GM23338 (cell line): ENCODE measurements at places on chromosomes 4 and X.

- no peaks in the 10 kb centered on the region for H3K36me3 ChIP-seq
- no peak for DNase-seq
- no peak overlapping the region for H3K27ac ChIP-seq
- no peaks in the 10 kb centered on the region for H3K4me1 ChIP-seq
Observed at GRCh38 chr4:122541996-122542395, 78.9 kb downstream of the IL21 start.

DNA sequence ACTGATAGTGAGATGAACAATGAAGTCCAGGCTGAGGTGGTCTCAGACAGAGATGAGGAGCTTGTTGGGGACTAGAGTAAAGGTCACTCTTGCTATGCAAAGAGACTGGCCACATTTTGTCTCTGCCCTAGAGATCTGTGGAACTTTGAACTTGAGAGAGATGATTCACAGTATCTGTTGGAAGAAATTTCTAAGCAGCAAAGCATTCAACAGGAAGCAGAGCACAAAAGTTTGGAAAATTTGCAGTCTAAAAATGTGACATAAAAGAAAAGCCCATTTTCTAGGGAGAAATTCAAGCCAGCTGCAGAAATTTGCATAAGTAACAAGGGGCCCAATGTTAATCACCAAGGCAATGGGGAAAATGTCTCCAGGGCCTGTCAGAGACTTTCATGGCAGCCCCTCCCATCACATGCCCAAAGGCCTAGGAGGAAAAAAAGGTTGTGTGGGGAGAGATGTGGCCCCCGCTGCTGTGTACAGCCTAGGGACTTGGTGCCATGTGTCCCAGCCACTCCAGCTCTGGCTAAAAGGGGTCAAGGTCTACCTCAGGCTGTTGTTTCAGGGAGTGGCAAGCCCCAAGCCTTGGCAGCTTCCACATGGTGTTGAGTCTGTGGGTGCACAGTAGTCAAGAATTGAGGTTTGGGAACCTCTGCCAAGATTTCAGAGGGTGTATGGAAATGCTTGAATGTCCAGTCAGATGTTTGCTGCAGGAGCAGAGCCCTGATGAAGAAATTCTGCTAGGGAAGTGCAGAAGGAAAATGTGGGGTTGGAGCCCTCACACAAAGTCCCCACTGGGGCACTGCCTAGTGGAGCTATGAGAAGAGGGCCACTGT is 262.8 kb downstream of the DKK2 start:
- no peak for DNase-seq
- no peaks in the 10 kb centered on the region for H3K27me3 ChIP-seq
- no peaks in the 10 kb centered on the region for H3K4me1 ChIP-seq
- no peaks in the 10 kb centered on the region for H3K36me3 ChIP-seq
- no peak overlapping the region for H3K27ac ChIP-seq
- no peak overlapping the region for H3K4me3 ChIP-seq

DNA sequence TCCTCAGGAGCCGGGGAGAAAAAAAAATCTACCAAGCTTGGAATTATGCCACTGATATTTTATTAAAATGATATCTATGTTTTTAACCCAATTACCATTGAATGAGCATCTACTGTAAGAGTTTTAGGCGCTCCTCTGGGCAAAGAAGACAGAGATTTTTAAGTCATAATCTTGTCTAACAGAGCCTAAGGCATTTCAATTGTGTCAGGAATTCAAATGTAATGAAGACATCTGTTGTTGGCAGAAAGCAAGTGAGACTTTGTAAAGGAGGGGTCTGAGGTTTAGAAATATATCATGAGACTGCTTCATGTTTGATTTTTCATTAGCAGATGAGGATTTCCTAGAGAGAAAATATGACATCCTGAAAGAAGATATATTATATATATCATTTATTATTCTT is 1158.1 kb downstream of the FSTL5 start:
- no peaks in the 10 kb centered on the region for H3K4me1 ChIP-seq
- no peak overlapping the region for H3K4me3 ChIP-seq
- no peak overlapping the region for H3K27ac ChIP-seq
- H3K27me3 ChIP-seq: no peaks in the 10 kb centered on the region

- no peak overlapping the region for H3K27ac ChIP-seq
- H3K4me3 ChIP-seq: no peak overlapping the region
- peaks cover 8% of the 10 kb centered on the region; the same call in 1 of the 2 replicates for H3K4me1 ChIP-seq
- H3K27me3 ChIP-seq: no peaks in the 10 kb centered on the region
Observed at GRCh38 chr4:122705547-122706117, 26.9 kb upstream of the BBS12 start.

- H3K27me3 ChIP-seq: no peaks in the 10 kb centered on the region
- peak overlapping the region; percentile 40; the same call in 1 of the 2 replicates for H3K27ac ChIP-seq
- peaks cover 17% of the 10 kb centered on the region for H3K4me1 ChIP-seq
- DNase-seq: no peak
Observed at GRCh38 chr4:26402458-26402857, 81.6 kb downstream of the RBPJ start.

DNA sequence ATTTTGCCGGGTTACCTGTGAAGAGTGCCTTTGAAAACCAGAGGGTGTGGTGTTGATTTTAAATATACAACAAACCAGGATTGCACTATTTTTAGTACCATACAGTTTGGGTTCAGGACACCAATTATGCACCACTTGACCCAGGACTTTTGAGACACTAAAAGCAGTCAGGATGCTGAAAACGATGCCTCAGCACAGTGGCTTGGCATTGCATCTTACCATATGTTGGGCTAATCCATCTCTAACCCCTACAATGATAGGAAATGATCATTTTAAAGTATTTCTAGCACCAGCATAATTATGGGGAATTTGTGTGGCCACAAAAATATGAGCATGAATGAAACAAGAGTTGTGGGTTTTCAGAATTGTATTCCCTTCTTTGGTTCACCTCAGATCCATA is 4.1 kb downstream of the IBSP start:
- no peak for DNase-seq
- H3K27me3 ChIP-seq: no peaks in the 10 kb centered on the region
- H3K36me3 ChIP-seq: no peaks in the 10 kb centered on the region
- H3K27ac ChIP-seq: no peak overlapping the region
- no peaks in the 10 kb centered on the region for H3K4me1 ChIP-seq

GRCh38 chr4:101850698-101851097 is 60.2 kb downstream of the BANK1 start:
- no peaks in the 10 kb centered on the region for H3K36me3 ChIP-seq
- no peak for DNase-seq
- H3K27me3 ChIP-seq: no peaks in the 10 kb centered on the region
- H3K4me3 ChIP-seq: no peak overlapping the region
- H3K27ac ChIP-seq: no peak overlapping the region

DNA sequence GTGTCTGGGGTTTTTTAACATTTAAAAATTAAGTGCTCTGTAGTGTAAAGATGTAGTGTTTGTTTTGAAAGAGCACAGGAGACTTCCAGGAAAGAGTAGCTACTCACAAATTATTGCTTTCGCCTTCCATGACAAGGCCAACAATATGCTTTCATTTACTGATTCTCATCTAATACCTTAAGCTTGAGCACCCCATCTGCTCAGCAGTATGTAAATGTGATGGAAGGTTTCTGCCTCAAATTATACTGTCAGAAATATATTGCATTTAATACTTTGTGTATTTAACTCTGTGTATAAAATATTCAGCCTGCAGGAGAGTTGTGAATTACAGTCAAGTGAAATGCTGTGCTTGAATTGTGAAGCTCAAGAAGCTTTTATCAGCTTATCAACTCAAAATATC is 296.3 kb upstream of the ATOH1 start:
- no peaks in the 10 kb centered on the region for H3K27me3 ChIP-seq
- no peak overlapping the region for H3K27ac ChIP-seq
- H3K36me3 ChIP-seq: no peaks in the 10 kb centered on the region
- DNase-seq: no peak

- H3K27me3 ChIP-seq: no peaks in the 10 kb centered on the region
- DNase-seq: no peak
- H3K4me3 ChIP-seq: no peak overlapping the region
- H3K27ac ChIP-seq: no peak overlapping the region
- H3K4me1 ChIP-seq: no peaks in the 10 kb centered on the region
Observed at GRCh38 chrX:16458208-16458607, 191.8 kb upstream of the S100G start.

GRCh38 chrX:24196509-24196908 is 47.0 kb downstream of the ZFX start:
- no peak for DNase-seq
- no peak overlapping the region for H3K27ac ChIP-seq
- no peaks in the 10 kb centered on the region for H3K27me3 ChIP-seq
- H3K4me3 ChIP-seq: no peak overlapping the region
- no peaks in the 10 kb centered on the region for H3K36me3 ChIP-seq

DNA sequence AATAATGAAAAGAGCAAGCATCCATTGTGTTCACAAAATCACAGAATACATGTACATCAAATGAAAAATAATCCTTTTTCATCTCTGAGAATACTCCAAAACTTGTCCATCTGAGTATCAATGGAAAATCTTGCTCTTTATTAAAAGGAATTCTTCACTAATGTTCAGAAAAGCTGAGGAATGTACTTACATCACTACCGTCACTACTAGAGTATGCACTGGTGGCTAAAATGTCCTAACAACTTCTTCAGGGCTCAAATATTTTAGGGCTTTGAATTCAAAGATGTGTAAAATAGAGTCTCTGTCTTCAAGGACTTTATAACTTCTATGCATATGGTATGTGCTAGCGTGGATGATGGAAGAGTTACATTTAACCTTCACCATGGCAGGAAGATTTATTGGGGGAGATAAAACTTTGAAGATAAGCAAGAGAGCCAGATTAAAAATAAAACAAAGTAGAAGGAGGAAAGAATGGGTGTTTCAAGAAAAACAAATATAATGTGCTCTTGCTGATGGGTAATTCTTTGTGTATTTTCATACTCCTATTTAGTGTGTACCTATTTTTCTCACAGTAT is 55.1 kb downstream of the DMD start:
- no peaks in the 10 kb centered on the region for H3K36me3 ChIP-seq
- DNase-seq: no peak
- no peaks in the 10 kb centered on the region for H3K27me3 ChIP-seq

- no peaks in the 10 kb centered on the region for H3K36me3 ChIP-seq
- no peak for DNase-seq
- no peaks in the 10 kb centered on the region for H3K4me1 ChIP-seq
- no peak overlapping the region for H3K27ac ChIP-seq
Observed at GRCh38 chrX:7285765-7286164, 137.8 kb upstream of the PUDP start.

DNA sequence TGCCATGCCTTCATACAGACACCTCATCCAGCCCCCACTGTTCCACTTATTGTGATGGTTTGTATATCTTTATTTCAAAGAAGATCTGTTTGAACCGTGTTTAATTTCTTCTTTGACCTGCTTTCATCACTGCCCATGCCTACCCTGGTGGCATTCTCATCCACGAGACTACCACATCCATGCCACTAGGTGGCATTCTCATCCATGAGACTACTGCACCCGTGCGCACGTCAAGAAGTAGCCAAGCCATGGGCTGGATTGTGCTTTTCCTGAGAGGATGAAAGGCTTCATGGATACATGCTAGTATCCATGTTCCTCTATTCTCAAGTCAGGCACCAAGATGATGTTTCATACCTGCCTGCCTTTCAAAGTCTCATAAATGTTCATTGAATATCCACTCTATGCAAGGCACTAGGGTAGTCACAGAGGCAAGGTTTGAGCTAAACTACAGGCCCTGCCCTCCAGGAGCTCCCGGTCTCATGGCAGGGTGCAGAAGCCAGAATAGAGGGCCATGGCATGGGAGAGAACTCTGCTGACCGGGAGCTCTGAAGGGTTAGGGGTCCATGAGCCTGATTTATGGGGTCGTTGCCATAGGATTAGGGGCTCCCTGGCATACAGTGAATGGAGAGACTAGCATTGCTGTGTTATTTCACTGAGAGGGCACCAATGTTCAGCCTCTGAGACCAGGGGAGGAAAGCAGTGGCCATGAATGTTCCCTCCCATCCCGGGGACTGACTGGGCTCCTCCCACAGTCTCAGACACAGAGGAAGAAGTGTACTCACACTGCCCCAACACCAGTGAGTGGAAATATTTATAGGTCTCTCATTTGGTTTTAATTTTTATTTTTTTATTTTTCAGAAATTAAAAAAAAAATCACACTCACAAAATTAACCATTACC is 24.8 kb upstream of the EOLA2 start:
- H3K27ac ChIP-seq: no peak overlapping the region
- H3K4me3 ChIP-seq: no peak overlapping the region
- DNase-seq: peak; percentile 61
- no peaks in the 10 kb centered on the region for H3K27me3 ChIP-seq
- H3K36me3 ChIP-seq: no peaks in the 10 kb centered on the region

GRCh38 chr4:30720661-30721184 is 554 bp downstream of the PCDH7 start:
- peak overlapping the region; percentile 96 for H3K4me3 ChIP-seq
- H3K36me3 ChIP-seq: no peaks in the 10 kb centered on the region
- H3K4me1 ChIP-seq: peaks cover 14% of the 10 kb centered on the region; the same call in 1 of the 2 replicates
- H3K27ac ChIP-seq: no peak overlapping the region

GRCh38 chr4:77036206-77036605 is 39.6 kb downstream of the CCNI start:
- H3K36me3 ChIP-seq: peaks cover 18% of the 10 kb centered on the region
- no peaks in the 10 kb centered on the region for H3K4me1 ChIP-seq
- no peak for DNase-seq
- H3K27ac ChIP-seq: no peak overlapping the region

- H3K4me3 ChIP-seq: no peak overlapping the region
- H3K27me3 ChIP-seq: no peaks in the 10 kb centered on the region
- no peaks in the 10 kb centered on the region; the same call in 1 of the 2 replicates for H3K4me1 ChIP-seq
- H3K27ac ChIP-seq: no peak overlapping the region
- no peaks in the 10 kb centered on the region for H3K36me3 ChIP-seq
Observed at GRCh38 chr4:154044742-154045485, 256.0 kb upstream of the SFRP2 start.
